Fibroblast of lung (primary cell): ENCODE measurements at places on chromosomes 6 and 20. TPM values are rescaled to one million over a fixed set of nuclear protein-coding genes. Genes with fewer than 3 reads are reported as not detected.

LY6G6D gene
- not detected in 2 replicates for total RNA-seq

GINM1 gene
- 53.8 and 56.8 TPM in 2 replicates for total RNA-seq

- DNase-seq = no peak
Observed at GRCh38 chr20:32338665-32339064, 19.5 kb upstream of the ASXL1 start.

DNA sequence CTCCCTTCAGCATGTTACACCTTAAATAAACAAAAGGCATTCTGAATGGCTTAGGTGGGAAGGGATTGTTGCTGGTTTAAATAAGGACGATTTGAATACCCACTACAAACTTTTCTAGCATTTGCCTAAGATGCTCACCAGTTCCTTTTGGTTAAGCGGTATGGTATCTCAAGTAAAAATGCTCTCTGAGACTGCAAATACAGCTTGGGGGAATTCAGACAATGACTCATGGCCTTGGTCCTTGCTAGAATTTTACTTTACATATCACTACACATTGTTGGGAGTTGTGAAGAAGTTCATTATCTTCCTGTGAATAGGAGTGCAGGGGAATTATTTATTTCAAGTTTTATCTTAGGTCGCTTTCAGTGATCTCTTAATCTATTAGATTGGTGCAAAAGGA is 670.7 kb downstream of the UTRN start:
- DNase-seq = no peak

RIN2 gene
- 41.3 and 61.4 TPM in 2 replicates for total RNA-seq
